Fibroblast of upper back skin (primary cell): ENCODE measurements at places on chromosomes 2 and 18.
A peak's percentile ranks its signal among the peaks of the same experiment; 100 is the strongest.

DNA sequence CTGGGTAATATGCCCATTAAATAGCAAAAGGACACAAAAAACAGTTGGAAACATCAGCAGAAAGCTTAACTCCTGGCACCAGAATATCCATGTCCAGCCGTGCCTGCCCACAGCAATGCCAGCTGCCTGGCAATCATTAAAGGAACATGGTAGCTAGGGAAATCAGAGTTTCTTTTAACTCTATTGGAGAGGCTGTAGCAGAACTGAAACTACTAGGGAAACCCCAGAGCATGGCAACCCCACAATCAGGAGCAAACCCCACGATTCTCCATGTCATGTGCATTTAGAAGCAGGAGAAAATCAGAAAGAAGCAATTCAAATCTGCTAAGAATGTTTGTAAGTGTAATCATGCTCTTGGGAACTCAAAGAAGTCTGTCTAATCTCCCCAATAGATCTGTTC is 409.0 kb upstream of the SMIM21 start:
- DNase-seq, result no peak

DNA sequence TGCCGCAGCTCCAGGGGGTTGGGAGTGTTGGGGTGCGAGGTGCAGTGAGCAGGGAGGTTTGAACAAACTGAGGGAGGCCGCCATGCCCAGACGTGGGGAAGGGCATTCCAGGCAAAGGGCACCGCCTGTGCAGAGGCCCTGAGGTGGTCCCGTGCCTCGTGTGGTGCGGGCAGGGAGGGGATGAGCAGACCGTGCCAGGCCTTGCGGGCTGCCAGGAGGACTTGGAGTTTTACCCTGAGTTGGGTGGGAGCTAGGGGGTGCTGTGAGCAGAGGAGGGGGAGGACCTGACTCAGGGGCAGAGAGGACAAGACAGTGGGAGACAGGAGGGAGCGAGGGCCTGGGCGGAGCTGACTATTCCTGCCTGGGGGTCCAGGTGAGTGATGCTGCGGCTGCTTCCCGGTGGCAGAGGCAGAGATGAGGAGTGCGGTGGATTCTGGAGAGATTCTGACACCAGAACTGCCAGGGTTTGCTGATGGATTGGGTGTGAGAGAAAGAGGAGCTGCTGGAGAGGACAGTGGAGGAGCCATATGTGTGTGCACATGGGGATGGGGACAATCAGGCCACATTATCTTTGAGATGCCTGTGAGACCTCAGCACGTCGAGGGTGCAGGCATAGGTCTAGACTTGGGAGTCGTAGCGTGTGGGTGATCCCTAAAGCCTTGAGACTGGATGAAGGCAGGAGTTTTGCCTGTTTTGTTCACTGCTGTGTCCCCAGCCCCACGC is 23.4 kb downstream of the ZAP70 start:
- DNase-seq, result no peak

DNA sequence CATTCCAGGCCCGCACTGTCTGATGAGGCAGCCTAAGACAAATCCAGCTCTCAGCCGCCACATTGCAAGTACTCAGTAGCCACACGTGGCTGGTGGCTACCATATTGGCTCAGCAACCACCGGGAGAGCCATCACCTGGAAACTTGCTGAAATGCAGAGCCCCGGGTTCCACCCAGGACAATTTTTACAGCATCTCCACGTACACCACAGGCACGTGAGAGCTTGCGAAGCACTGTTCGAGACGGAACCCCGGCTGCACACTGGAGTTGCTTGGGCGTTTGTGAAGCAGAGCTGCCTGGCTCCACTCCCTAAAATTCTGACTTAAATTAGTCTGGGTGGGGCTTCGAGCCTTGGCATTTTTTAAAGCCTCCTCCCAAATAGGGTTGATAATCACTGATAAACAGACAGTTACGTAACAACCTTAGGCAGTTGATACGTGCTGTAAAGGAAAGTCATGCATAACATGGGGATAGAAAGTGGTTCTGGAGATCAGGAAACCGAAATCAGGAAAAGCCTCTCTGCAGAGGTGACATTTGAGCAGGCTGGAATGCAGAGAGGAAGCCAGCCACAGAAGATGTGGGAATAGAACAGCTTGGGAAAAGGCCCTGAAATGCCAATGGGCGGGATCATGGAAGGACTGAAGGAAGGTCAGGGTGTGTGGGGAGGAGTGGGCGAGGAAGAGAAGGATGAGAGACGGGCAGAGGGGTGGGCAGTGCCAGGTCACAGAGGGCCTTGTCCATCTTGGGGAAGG is 6.2 kb downstream of the ASAP2 start:
- DNase-seq, result no peak

- peak; percentile 64 for DNase-seq
Measured at GRCh38 chr2:105886029-105886454, 141.3 kb downstream of the NCK2 start.

DNA sequence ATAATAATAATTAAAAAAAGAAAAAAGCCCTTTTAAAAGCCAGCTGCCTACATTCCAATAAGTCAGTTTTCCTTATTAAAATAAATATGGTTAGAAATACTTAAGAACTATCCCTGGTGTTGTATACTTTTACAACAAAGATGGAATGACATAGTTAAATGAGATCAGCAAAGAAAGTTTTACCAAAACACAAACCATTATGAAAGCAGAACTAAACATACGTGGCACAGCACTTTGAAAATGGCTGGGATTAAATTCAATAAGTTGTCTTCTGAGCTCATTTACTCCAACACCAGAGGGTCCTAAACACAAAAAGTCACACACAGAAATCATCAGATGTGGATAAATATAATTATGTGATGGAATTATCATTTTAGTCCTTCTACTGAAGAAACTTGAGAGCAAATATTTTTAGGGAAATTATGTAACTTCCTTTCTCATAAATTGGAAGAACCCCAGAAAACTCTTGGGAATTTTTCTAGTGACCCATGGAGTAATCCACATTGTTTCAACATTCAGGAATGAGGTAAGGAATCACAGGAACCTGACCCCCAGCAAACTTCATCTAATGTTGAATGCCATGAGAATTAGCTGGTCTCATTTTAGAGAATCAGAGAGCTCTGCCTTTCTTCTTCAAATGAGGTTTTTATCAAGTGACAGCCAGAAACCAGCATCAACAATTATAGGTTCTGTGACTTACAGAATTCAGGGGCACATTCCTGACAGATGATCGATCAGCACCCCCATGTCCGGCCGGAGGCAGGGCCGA is 11.5 kb upstream of the TMEM237 start:
- peak; percentile 96 for DNase-seq

- no peak for DNase-seq
Measured at GRCh38 chr2:157902692-157903091, 26.6 kb upstream of the ACVR1 start.

GRCh38 chr18:251572-251971 is 16.3 kb downstream of the THOC1 start:
- no peak for DNase-seq

DNA sequence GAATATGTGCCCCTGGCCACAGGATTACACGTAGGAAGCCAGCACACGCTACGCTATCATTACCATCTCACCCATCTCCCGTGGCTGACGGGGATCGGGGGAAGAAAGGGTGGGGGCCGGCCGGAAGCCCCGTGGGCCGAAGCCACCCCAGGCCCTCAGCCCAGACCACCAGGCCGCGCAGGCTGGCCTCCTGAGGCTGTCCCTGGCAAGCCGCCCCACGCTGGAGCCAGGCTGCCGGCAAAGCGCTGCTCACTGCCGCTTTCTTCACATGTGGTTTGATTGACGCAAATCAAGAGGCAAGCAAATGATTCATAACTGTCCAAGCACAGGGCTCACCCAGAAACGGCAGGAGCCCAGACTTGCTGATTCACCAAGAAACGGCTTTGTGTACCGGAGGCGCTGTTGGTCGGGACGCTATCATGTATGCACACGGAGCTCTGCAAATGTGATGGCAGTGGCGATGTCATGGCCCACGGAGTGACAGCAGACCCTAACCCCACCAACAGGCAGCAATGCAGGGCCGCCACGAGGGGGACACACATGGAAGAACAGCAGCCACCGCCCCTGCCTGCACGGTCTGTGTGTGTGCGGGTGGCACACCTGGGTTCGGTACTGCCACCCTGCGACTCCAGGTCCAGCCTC is 125.7 kb downstream of the HDAC4 start:
- DNase-seq, result peak; percentile 99

DNA sequence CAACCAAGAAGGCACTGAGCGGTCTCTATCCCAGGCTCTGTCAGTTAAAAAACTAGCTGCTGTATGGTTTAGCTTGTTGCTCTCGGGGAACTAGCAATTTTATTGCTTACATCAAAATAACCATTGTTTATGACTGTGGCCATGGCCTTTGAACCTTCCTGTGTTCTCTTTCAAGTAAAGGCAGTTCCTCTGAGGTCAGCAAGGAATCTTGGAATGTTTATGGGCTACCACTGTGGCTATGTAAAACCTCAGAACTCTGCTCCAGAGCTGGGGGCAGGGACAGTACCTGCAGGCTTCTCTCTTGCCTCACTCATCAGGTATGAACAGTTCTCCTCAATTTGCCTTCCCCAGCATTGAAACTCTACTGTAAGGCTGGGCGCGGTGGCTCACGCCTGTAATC is 416.0 kb upstream of the NETO1 start:
- DNase-seq, result peak; percentile 19

DNA sequence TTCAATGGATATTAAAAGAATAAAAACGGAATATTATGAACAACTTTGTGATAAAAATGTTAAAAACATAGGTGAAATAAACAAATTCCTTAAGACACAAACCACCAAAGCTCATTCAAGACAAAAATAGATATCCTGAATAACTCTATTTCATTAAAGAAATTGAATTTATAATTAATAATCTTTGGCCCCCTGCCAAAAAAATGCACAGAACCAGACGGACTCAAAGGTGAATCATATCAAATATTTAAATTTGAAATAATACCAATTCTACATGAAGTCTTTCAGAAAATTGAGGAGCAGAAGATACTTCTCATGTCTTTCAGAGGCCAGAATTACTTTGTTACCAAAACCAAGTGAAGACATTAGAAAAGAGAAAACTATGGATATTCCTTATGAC is 128.3 kb upstream of the KLHL29 start:
- no peak for DNase-seq

GRCh38 chr2:17981936-17982335 is 103.5 kb downstream of the KCNS3 start:
- no peak for DNase-seq

- no peak for DNase-seq
Measured at GRCh38 chr2:231923010-231923344, 3.2 kb downstream of the NPPC start.

DNA sequence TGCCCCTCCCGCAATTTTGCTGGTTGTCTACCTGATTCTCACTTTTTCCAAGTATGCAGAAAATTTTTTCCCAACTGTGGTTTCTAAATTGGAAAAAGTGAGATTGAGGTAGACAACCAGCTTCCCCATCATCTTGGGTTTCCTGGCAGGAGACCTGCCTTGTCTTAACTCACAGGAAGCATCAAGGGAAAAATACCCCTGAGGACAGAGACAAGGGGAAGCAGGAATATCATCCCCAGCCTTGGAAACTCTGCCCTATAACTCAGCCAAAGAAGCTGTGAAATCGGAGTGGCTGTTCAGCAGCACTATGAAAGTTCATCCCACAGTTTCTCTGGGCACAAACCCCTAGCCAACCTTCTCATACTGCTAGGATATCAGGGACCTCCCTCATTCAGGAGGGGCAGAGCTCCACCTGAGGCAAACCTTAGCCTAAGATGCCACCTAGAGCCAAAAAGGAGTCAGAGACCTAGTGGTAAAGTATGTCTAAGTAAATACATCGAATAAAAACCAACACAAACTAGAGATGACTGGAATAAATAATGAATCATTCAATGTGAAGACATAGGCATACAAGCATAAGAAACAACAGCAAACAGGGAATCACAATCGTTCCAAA is 68.2 kb downstream of the ZSWIM2 start:
- peak; percentile 17 for DNase-seq

- DNase-seq, result peak; percentile 46
Measured at GRCh38 chr2:81853341-81853740, 1548.8 kb upstream of the LRRTM1 start.

DNA sequence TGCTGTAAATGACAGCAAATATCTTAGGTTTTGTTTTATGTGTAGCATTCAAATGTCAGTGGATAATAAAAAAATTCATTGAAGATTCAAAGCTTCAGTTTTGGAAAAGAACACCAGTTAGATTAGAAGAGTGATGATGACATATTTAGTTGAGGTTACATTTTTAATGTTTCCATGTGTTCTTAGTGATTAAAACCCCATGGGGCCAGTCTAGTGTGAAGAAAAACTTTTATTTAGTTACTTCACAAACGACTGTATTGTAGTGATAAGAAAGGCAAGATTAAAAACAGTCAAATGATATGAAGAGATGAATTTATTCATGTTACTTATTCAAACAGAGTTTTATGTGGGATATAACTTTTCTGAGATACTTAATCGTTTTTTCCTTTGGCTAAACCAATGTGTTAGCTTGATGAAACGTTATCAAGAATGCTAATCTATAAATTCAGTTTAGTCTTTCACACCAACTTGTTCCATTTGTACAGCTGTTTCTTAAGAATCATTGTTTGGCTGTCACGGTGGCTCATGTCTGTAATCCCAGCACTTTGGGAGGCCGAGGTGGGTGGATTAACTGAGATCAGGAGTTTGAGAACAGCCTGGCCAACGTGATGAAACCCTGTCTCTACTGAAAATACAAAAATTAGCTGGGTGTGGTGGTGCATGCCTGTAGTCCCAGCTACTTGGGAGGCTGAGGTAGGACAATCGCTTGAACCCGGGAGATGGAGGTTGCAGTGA is 11.6 kb downstream of the BMPR2 start:
- peak; percentile 46 for DNase-seq

DNA sequence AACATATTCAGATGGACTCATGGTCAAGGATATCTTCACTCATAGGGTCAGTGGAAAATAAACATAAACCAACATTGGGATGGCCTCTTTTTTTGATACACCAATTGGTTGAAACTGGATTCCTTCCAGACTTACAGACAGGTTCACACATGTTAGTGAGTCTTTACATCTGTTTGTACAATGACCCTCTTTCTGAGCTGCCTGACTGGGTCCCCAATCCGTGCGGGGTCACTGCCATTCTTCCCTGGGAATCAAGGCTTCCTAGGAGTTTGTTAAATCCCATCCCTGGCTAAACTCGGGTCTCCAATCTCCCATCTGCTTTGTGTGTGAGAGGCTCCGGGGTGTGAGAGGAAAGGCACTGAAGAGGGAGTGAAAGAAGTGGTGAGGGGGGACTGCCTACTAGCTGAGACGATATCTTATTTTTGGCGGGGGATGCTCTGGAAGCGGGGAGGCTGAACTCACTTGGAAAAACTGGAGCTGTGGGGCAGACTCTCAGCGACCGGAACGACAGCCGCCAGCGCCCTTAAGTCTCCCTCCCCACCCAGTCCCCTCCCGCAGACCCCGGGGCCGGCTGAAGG is 487 bp downstream of the STARD6 start:
- no peak for DNase-seq

- DNase-seq, result no peak
Measured at GRCh38 chr2:98088261-98088660, 1.3 kb downstream of the VWA3B start.

GRCh38 chr18:27860011-27860410 is 316.9 kb downstream of the CDH2 start:
- no peak for DNase-seq

- DNase-seq, result peak; percentile 18
Measured at GRCh38 chr2:12265646-12266045, 451.1 kb upstream of the TRIB2 start.
